ENCODE measurements at places on chromosomes 3 and 15.

- no peak for DNase-seq
Observed at GRCh38 chr15:75069301-75069925, 46.0 kb downstream of the PPCDC start.

- DNase-seq, result no peak
Observed at GRCh38 chr15:63839722-63840121, 6.0 kb upstream of the HERC1 start.

DNA sequence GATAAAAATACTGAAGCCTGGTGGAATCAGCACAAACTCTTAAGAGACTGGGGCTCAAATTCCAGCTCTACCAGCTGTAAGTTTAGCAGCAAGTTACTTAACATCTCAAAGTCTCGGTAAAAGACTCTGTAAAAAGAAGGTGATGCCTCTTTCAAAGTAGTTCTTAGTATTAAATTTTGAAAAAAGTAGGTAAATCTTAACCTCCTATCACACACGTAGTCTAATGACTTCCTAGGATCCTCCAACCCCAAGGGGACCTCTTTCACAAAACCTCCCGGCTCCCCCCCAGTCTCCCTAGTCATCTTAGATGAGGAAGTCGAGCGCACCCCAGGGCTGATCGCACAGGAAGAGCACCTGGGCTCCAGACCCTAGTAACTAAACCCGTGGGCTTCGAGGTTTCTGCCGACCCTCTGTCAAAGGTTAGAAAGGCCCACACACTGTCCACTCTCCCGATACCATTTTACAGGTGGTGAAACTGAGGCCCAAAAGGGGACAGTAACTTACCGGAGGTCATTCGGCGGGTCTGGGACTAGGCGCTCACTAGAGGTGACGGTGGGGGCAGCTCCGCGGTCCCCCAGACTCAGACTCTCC, 427 bp downstream of the MBD4 start:
- no peak for DNase-seq

DNA sequence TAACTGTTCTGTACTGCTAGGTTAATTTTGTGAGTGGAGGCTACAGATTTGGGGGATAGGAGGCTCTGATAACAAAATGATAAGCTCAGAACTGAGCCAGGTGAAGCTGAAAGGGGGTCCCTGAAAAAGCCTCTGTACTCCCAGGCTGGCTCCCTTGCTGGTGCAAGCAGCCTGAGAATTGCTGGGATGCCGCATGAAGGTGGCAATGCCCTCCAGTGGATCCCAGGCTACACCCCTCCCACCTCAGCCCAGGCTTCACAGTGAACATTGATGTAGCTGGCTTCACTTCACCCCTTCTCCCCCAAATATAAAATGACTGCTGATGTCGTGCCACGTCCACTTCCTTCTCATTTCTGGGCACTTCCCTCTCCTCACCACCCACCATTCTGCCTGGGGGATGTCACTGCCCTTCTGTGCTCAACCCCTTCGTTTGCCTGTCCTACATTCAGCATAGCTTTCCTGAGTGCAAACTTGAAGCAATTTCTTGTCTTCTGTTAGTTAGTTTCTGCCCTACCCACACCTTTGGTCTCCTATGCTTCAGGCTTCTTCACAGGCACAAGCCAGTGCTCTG, 9.7 kb upstream of the ARHGEF26 start:
- DNase-seq, result no peak

DNA sequence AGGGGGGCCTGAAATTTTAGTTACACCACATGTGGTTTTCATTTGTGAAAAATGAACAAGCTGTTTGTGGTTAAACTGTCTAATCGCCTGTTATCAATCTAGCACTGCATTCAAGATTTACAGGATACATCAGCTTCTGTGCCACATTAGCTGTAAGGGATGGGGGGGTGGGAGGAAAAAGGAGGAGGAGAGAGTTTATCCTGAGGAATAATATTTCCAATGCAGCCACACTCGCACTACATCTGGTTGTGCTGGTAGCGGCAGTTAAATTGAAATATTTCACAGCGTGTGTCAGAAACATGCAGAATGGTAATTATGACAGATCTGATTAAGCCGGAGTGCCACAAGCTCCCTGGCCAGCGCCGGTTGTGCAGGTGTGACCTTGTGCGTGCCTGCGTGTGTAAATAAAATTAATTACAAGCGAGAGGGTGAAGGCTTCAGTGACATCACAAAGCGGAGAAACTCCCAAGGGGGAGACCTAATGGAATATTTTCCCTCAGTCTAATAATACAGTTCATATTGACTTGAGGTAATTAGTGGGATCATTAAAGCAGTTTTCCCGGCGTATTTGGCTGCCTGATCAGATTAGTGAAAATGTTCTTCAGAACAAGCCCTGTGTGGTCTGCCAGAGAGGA, 55.5 kb downstream of the SATB1 start:
- DNase-seq, result no peak

DNA sequence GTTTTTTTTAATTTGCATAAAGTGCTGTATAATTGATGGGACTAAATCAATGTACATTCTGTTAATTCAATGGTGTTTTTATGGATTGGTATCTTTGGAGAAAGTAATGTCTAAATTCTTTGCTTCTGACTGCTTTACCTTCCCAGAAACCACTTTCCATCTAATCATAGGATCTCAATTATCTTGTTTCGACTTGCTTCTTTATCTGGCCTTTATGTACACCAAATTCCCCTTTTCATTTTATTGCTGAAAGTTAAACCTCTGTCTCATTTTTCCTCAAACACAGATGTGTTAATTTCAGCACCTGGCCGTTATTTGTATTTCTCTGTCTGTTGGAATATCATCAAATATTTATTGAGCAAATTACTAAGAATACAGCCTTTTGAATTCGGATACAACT, 287.3 kb upstream of the GBE1 start:
- DNase-seq, result no peak

DNA sequence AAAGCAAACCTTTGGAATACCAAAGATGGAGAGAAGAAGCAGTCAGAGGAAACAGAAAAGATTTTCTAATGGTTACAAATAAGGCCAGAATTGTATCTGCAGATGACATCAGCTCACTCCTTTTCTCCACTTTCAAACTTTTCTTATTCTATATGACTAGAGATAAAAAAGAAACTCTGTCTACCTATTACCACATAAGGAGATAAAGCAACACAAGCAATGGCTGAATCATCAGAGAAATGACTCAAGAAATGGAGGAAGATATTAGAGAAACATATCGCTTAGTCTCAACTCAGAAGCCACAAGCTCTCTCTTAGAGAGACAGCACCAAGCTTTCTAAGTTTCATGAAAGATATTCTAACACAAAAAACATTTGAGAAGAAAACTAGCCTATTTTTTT, 784.0 kb downstream of the ZPLD1 start:
- DNase-seq, result no peak

DNA sequence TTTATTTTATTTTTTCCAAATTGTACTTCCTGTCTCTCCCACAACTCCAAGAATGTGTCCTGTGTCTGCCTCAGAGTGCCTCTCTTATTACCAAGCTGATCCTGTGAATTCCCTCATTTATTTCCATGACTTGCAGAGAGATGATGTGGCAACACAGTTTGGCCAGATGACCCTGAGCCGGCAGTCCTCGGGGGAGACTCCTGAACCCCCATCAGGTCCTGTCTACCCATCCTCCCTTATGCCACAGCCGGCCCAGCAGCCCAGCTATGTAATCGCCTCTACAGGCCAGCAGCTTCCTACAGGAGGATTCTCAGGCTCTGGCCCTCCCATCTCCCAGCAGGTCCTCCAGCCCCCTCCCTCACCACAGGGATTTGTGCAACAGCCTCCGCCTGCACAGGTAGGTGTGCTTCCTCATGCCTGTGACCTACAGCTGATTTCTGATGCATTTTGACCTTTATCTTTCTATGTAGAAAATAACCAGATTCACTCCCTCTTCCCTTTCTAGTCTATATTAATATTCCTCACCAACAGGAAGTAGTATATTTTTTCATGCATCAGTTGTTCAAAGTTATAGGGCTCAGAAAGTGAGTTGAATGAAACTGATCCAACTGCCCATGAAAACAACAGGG, 100.0 kb downstream of the ARPP21 start:
- no peak for DNase-seq

DNA sequence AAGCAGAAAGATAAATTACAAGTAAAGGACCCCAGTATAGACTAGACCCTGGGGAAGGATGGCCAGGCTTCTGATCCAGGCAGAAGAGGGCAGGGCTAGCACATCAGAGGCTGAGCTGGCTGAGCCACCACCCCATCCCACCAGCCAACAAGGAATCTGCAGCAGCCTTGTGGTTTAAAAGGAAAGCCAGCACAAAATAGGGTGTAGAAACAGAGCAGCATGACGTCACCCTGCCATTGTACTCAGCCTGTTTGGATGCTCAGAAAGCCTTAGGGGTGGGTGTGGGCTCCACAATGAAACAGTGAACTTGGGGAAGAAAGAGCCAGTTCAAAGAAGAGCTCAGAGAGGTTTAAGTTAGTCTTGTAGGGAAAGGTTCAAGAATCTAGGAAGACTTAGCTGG, 28.2 kb downstream of the DUOX1 start:
- DNase-seq, result no peak

- DNase-seq, result no peak
Observed at GRCh38 chr3:26825454-26825853, 202.9 kb downstream of the LRRC3B start.

GRCh38 chr3:142801746-142802145, 77.9 kb downstream of the TRPC1 start:
- DNase-seq, result no peak

GRCh38 chr3:109387201-109387600, 49.9 kb upstream of the DPPA4 start:
- no peak for DNase-seq

DNA sequence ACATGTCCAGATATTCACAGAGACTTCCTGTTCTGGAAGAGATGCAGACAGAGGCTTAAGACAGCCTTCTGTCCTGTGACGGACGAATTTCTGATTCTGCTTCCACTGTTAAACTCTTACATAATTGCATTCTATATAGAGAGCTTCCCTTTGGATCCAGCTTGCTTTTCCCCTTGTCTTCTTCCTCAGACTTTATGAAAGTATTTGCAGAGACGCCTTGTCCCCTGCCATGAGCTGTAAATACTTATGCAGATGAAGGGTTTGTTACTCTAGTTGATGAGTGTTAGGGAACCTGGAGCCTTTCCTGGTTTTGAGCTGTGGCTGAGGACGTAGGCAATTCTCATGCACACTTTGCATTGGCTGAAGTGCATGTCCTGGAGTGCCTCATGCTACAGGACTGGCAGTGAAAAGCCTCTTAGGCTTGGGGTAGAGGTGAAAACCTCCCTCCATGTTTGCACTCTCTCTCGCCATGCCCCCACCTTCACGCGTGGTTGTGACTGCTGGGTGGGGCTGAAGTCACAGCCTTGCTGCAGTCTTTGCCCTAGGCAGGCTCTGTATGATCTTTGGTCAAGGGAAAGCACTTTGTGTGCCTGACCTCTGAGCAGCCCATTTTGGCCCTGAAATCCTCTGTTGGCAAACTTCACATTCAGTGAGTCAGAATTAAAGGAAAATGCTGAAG, 286.6 kb downstream of the PTPRG start:
- DNase-seq, result no peak

DNA sequence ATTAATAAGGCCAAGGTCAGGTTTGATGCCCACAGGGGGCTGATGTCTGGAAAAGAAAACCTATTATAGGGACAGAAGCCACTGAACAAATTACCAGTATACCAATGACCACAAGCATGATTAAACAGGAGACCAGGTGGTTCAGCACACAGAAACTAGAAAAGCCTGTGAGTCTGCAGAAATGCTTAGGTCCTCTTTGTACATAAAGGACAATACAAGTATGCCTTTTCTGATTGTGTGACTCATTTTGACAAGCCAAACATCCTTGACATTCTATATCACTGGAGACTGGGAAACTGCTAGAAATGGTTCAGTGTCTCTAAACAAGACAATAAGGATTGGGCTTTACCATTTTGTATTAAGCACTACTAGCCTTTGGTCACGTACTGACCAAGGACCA, 113.2 kb upstream of the MYO5C start:
- no peak for DNase-seq

GRCh38 chr3:134840459-134840858, 45.4 kb downstream of the EPHB1 start:
- no peak for DNase-seq

DNA sequence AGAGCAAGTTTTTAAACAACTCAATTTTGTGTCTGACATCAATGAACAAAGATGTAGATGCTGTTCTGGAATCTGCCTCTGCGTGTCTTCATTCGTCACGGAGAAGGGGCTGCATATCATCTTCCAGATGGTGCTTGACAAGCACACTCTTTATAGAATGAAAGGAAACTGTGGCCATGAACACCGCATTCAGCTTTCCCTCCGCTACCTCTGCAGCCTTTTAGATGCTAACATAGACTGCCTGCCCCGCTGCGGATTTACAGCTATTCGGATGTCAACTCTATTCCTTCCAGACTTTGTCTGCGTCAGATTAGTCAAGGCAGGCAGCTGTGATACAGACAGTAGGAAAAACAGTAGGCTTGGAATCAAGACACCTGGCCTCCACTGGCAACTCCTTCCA, 232.9 kb downstream of the TJP1 start:
- DNase-seq, result no peak

- DNase-seq, result no peak
Observed at GRCh38 chr3:124785973-124786372, 55.7 kb downstream of the UMPS start.

DNA sequence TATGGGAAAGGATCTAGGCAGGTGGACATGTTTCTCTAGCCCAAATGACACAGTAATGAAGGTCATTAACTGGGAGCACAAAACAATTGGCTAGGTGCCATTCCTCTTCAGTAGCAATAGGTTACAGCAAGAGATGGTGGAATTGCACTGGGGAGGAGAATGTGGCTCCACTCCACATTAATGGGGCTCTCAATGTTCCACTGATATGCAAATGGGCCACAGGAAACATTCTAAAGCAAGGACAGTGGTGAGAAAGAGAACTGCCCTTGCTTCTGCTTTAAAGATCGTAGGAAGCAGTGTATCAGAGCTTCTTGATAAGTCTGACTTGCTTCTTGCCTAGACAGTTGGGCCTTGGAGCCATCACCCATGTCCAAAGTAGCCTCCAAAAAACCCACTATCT, 271.4 kb upstream of the PPP2R3A start:
- no peak for DNase-seq

GRCh38 chr3:50447290-50447840, 56.1 kb downstream of the CACNA2D2 start:
- DNase-seq, result no peak

GRCh38 chr3:10574101-10574620, 68.8 kb upstream of the ATP2B2 start:
- DNase-seq, result no peak

- no peak for DNase-seq
Observed at GRCh38 chr15:63473007-63473748, 31.2 kb upstream of the USP3 start.

GRCh38 chr3:4492208-4493013, 737 bp upstream of the ITPR1 start:
- no peak for DNase-seq

DNA sequence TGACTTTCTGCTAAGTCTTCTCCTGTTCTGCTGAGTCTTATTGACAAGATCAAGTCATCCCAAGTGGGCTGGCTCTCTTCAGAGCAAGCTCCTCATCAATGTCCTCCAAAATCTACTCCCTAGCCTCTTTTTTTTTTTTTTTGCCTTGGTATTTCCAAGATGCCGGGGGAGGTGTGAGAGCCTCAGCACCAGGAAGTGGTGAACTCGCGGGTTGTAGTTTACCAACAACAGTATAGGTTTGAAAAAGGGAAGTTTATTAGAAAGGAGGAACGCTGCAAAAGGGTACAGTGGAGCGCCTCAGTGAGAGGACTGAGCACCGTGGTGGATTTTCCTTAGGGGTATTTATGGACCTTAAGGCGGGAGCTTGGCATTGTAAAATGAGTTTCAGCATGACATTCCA, 94.3 kb upstream of the SGO1 start:
- DNase-seq, result no peak
